ENCODE measurements at places on chromosomes 4 and X. TPM values are rescaled to one million over a fixed set of nuclear protein-coding genes. Genes with fewer than 3 reads are reported as not detected.

DNA sequence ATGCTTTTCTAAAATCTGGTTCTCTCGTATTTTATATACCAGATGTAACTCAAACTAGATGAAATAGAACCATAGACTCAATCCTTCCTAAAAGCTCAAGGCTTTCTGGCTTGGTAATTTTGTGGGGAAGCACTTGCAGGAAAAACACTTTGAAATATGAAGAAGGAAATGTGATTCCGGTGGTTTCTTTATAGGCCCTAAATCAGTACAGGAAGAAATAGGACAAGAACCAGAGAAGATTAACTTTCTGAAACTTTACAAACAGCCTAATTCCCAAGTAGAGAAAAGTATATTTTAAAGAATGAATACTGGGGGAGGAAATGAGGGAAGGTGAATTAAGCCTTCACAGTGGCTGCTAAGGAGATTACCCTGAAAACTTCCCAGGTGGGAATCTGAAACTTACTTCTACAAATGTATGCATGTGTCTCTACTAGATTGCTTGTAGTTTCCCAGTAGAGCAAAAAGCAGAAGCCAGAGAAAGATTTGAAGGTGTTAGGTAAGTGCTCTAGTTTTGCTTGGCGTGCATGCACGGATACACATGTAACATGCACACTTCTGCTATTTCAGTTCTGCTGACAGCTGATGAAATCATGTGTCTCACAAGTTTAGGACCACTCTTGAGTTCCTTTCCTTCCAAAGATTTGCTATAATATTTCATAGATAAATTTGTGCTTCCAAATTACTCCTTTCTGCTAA is 92.1 kb downstream of the AFF1 start:
- DNase-seq = no peak

GPC3 gene
- 50.2 TPM for total RNA-seq

DNA sequence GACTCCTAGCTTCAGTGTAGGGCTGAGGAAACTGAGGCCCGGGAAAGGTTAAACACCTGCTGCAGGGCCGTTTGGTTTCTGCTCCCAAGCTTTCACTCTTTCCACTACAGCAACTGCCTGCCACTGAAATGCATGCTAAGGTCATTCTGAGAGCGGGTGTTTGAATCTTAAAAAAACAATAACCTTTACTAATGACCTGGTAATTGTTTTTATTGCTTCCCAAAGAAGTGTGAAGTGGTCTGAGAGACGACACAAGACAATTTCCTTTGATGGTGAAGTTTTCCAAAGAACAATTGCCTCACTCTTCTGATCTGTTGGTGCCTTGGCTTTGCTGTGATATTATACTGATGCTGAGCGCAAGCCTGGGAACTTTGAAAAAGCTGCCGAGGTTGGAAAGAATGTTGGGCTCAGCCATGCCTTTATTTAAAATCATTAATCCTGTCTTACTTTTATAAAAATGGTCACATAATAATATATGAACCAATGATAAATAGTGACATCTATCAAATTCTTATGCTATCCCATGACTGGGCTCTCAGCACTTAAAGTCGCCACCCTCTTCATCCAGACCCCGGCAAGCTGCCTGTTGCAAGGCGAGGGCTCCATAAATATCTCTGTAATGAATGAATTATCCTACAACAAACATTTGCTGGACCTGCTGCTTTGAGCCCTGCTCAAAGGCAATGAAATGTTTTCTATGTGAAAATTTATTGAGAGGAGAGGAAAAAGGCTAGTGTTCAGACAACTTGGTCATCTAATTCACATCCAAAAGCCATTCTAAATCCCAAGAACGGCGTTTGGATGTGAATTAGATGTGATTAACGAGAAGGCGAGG is 67.8 kb upstream of the SOD3 start:
- no peak for DNase-seq

ANXA5 gene
- total RNA-seq = 426 TPM

ATRX gene
- 88.8 TPM for total RNA-seq

G6PD gene
- 80.2 TPM for total RNA-seq

GRCh38 chrX:16958356-16958755 is 11.9 kb downstream of the REPS2 start:
- no peak for DNase-seq

GIMD1 gene
- not detected for total RNA-seq

KIAA1210 gene
- not detected for total RNA-seq

GRCh38 chr4:152660526-152660925 is 19.3 kb downstream of the TMEM154 start:
- DNase-seq = no peak

- DNase-seq = peak; percentile 54
These were observed 507 bp downstream of the MFAP3L start for GRCh38 chr4:170025523-170026252.

DNA sequence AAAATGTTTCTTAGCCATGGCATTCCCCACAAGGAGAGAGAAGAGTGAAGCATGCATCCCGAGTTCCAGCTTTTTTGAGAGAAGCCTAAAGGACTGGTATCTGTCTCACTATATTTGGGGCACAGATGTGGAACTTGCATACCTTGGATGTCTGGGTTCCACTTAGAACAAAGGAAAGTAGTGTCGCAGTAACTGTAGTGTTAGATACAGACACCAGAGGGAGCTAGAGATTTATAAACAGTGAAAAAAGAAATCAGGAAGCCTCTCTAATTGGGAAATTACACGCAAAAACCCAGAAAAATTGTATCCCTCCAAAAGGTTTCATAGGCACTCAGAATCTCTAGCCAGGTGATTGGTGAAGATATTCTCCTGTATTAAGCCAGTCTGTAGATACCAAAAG is 34.4 kb downstream of the AGTR2 start:
- DNase-seq = no peak

- DNase-seq = no peak
These were observed 65.6 kb downstream of the POLR2B start for GRCh38 chr4:57044279-57044678.

RPS6KA3 gene
- 64.5 TPM for total RNA-seq

MAP7D2 gene
- 0.35 TPM for total RNA-seq

PDE5A gene
- total RNA-seq = 39.8 TPM

DNA sequence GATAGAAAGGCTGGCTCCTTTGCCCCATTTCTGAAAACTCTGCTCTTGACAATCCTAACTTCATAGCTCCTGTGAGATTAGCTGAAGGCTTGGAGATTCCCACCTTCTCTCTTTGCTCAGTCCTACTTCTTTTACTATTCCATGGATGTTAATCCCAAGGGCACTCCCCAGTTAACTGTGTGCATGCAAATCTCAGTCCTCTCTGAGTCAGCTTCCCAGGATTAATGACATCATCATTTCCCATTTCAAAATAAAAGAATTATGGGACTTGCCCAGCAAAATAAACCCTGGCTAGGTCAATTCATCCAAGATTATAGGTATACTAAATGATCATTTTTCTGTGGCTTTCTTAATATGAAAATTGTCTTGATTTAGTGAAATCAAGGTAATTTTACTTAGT is 328.6 kb upstream of the NR3C2 start:
- no peak for DNase-seq

PHKA1 gene
- 3.9 TPM for total RNA-seq

DNA sequence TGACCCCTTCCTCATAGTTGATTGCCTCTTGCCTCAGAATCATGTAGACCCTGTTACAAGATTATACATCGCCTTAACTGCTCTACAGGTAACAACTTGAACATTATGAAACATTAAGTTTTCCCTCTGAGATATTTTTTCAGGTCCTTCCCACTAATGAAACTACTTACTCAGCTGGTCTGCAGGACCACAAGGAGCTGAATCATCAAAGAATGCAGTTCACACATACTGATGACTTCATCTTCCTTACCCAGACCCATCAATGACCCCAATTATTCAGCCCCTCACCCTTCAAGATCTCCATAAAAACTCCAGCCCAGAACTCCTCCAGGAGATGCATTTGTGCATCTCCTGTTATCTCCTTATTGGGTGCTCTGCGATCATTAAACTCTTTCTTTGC is 720.9 kb downstream of the RAPGEF2 start:
- no peak for DNase-seq

DNA sequence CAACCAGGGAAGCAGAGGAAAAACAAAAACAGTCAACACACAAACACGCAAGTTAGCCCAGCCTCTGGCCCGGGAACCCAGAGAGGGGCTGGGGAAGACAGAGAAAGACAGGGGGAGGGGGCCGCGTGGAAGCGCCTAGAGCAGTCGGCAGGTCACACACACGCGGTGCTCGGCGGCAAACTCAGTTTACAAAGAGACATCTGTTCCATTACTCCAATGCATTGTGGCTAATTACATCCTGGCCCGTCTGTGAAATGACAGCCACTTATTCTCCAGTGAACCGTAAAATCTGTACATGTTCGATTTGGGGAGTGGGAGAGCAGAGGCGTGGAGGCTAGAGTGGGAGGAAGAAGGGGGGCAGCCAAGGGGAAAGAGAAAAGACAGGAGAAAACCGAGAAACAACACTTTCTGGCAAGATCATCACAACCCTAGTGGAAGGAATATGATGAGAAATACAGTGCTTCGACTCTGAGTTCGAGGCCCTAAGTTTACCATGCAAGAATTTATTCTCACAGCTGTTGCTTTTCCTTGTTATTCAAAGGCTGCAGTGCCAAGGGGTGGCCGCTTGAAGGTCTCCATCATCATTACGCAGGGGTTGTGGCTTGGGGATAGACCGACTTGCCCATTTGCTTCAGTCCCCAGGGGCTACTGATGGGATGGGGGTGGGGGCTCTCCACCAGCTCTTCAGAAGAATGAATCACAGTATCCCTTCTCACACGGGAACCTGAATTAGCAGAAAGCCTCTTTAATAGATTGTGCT is 167.7 kb downstream of the MGST2 start:
- DNase-seq = no peak

DNA sequence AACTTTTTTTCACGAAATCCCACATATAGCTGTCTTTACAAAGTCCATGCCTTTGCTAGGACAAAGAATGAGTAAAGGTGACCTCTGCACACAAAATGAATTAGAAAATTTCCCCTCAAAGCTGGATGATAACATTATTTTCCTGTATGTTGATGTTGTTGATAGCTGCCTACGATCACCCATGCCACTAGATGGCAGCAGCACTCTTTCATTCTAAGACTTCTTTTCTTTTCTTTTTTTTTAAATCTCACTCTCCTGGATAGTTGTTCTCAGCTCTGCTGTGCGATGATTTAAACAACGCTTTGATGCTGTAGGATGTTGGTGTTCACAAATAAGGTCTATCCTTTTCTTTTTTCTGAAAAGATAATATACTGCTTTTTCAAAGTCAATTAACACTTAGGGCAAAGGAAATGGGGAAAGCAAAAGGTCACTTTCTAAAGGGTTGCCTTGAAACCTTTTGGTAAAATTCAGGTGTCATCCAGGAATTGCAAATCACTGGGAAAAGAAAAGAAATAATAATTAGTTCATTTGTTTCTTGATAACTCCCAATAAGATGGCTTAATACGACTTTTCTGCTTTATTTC is 266.8 kb downstream of the C4orf33 start:
- no peak for DNase-seq

GRCh38 chr4:78288327-78288726 is 231.2 kb downstream of the FRAS1 start:
- DNase-seq = no peak

- DNase-seq = no peak
These were observed 15.9 kb downstream of the PPA2 start for GRCh38 chr4:105458001-105458400.

DNA sequence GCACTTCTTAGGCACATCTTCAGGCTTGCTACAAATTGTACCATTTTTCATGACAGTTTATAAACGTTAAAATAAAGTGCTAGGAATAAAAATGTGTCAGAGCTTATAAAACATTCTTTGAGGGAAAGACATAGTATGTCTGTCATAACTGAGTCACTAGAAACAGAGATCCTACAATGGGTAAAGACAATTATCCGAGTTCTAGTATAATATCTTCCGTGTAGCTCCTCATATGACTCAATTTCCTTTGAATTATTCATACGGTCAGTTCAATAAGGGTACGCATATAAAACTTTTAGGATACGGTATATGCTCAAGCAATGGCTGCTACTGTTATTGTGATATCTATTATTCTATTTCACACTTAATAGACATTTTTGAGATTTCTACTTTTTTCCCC is 349.1 kb downstream of the PCDH10 start:
- no peak for DNase-seq

ACE2 gene
- total RNA-seq = 2.6 TPM

TSPAN7 gene
- 54.6 TPM for total RNA-seq

KLHL4 gene
- total RNA-seq = 1.6 TPM

- no peak for DNase-seq
These were observed 842.2 kb downstream of the STIM2 start for GRCh38 chr4:27702730-27703431.

FMR1NB gene
- not detected for total RNA-seq

GRCh38 chrX:136679531-136679930 is 31.6 kb downstream of the CD40LG start:
- no peak for DNase-seq

DNA sequence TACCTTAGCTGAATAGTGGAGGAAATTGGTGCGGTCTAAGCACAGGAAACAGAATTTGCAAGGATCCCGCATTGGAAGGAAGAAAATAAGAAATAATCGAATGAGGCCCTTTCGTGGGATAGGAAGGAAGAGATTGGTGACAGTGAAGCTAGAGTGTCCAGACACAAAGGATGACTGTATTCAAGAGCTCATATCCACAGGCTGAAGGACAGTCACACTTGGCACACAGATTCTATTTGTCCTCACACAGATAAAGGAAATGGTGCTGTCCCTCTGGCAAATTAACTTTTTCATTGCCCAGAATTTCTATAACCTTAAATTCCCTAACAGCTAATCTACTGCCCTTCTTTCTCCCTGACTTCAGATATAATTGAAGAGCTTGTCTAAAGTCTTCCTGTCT is 2188.9 kb upstream of the TENM3 start:
- no peak for DNase-seq

GRCh38 chr4:105548483-105548882 is 3.9 kb upstream of the ARHGEF38 start:
- DNase-seq = no peak

MTCP1 gene
- total RNA-seq = 13.2 TPM

TLR10 gene
- 1.2 TPM for total RNA-seq

- no peak for DNase-seq
These were observed 548.2 kb upstream of the CNKSR2 start for GRCh38 chrX:20825984-20826383.

STK32B gene
- total RNA-seq = 1.3 TPM

DUSP21 gene
- not detected for total RNA-seq

SUPT20HL1 gene
- not detected for total RNA-seq

- DNase-seq = no peak
These were observed 51.9 kb downstream of the PHKA2 start for GRCh38 chrX:18931972-18932371.

DNA sequence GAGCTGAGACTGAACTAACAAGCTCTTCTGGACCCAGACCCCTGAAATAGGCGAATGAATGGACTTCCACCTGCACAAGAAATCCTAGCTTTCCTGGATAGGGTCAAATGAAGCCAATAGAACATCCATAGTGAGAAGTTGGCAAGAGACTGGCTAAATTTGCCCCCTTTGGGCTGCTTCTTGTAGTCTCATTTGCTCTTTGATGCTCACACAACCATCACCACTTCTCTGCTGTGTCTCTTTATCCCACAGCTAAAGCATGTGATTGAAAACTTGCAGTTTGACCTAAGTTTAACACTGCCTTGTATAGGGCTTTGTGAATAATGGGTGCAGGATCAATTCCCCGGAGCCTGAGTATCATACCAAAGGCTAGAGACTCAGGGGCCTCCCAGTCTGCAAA is 38.2 kb downstream of the NLGN3 start:
- DNase-seq = no peak

PASD1 gene
- total RNA-seq = not detected
